ENCODE measurements at places on chromosomes 1 and 21.

GRCh38 chr1:68103884-68104554 is 53.6 kb upstream of the DIRAS3 start:
- DNase-seq, result no peak

- no peak for DNase-seq
Measured at GRCh38 chr21:26833460-26833939, 11.7 kb downstream of the ADAMTS1 start.

- DNase-seq, result no peak
Measured at GRCh38 chr1:68074472-68074871, 24.0 kb upstream of the DIRAS3 start.

DNA sequence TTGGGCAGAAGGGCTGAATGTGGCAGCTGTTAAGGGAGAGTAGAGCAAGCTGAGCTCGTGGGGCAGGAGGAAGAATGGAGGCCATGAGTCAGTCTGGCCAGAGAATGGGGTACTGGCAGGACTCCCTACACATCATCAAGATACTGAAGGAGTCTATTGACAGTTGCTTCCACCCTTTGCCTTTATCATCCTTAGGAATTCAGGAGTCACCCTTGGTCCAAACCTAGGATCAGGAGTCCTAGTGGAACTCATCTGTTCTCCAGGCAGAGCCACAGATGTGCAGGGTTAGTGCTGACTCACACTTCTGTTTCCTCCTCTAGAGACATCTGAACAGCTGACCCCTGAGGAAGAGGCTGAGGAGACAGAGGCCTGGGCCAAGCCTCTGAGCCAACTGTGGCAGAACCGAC is 18.7 kb upstream of the ST3GAL3 start:
- no peak for DNase-seq

GRCh38 chr1:152995842-152996241 is 5.7 kb upstream of the SPRR3 start:
- no peak for DNase-seq

- no peak for DNase-seq
Measured at GRCh38 chr1:7531562-7532340, 239.3 kb upstream of the VAMP3 start.

GRCh38 chr1:198848206-198848605 is 209.4 kb downstream of the PTPRC start:
- no peak for DNase-seq

DNA sequence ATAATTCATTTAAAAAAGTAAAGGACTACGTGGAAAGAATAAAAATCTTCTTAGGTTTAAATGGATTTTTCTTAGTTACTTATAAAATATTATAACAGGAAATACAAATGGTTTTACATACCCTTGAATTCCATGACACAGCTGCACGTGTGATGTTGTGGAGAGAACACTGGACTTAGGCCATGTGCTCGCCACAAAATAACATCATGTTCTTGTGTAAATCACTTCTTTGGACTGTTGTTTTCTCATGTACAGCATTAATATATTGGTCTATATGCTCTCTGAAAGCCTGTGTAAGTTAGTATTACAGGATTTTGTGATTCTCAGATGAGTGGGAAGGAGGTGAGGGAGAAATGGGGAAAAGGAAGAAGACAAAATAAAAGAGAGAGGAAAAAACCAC is 228.2 kb downstream of the DNM3 start:
- no peak for DNase-seq

DNA sequence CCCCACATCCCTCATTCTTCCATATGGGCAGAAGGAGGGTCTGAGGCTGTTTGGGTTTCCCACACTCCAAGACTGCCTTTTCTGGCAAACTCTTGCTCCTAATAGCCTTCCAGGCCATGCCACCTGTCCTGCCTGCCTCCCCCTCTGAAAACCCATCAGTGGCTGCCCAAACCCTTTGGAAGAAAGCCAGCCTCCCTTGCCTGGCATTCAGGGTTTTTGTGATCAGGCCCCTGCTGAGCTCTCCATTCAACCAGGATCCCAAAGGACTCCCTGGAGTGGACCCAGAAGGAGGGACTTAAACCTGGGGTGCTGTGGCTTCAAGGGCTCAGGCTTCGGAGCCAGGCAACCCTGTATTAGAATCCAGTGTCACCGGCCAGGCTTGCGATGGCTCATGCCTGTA is 4.2 kb upstream of the GUCA2A start:
- no peak for DNase-seq

DNA sequence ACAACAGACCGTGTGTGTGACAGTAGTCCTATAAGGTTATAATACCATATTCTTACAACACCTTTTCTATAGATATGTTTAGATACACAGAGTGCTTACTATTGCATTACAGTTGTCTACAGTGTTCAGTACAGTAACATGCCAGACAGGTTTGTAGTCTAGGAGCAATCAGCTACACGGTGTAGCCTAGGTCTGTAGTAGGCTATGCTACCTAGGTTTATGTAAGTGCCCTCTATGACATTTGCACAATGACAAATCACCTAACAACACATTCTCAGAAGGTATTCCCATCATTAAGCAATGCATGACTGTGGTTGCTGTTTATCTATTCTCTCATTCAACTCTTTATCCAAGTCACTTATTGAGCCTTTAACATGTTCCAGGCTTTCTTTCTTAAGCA is 1.8 kb upstream of the WLS start:
- no peak for DNase-seq

DNA sequence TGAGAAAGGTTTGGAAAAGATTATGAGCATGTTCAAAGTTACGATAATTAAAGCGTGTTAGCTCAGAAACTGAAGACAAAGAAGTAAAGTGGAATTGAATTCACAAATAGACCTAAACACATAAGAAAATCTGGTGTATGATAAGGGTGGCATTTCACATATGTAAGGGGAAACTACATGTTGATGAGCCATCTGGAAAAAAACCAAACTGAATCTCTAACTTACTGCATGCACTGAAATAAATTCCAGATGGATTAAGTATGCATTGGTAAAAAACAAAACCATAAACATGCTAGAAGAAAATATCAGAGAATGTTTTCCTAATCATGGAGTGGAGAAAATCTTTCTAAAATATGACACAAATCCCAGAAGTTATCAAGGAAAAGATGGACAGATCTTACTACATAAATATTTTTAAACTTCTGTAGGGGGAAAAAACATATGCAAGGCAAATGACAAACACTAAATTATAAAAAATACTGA is 34.0 kb upstream of the CTPS1 start:
- DNase-seq, result no peak

- no peak for DNase-seq
Measured at GRCh38 chr1:216261631-216262030, 161.6 kb downstream of the USH2A start.

DNA sequence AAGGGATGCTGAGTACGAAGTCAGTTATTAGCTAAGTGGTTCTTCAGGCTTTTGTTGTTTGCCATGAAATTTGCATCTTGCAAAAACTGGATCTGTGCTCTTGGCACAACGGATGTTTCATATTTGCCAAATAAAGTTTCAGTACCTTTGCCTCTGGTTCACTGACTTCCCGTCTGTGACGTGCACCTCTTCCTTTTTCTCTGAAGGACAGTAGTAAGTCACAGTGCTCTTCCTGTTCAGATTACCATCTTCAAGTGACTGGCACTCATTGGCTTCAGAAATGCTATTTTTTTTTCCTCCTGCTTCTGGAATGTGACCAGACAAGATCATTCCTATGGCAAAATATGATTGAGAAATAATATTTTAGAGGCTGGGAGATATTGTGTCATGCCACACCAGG is 75.9 kb upstream of the GREM2 start:
- no peak for DNase-seq

GRCh38 chr1:167789501-167789900 is 67.7 kb downstream of the MPZL1 start:
- DNase-seq, result no peak

- DNase-seq, result peak; percentile 91
Measured at GRCh38 chr21:33380483-33380998, 22.7 kb upstream of the IFNGR2 start.

- DNase-seq, result no peak
Measured at GRCh38 chr1:17348593-17349234, 23.3 kb upstream of the PADI6 start.

DNA sequence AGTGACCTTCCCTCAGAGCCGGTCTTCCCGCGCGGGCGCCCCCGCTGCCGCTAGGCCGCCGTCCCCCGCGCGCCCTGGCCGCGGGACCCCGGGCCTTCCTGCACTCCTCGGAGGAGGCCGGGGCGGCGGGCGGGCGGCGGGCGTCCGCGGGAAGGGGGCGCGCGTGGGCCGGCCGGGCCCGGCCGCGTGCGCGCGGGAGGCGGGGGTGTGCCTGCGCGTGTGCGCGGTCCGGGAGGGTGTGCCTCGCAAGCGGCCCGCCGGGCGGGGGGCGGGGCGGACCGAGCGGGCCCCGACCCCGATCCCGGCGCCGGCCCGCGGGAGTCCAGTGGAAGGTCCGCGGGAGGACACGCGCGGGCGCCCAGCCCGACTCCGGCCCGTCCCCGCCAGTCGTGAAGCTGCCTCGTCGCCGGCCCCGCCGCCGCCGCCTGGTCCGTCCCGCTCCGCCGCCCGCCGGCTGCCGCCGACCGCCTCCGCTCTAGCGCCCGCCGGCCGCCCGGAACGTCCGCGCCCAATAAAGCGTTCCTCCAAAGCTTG is 438 bp downstream of the MRPS6 start:
- DNase-seq, result no peak

DNA sequence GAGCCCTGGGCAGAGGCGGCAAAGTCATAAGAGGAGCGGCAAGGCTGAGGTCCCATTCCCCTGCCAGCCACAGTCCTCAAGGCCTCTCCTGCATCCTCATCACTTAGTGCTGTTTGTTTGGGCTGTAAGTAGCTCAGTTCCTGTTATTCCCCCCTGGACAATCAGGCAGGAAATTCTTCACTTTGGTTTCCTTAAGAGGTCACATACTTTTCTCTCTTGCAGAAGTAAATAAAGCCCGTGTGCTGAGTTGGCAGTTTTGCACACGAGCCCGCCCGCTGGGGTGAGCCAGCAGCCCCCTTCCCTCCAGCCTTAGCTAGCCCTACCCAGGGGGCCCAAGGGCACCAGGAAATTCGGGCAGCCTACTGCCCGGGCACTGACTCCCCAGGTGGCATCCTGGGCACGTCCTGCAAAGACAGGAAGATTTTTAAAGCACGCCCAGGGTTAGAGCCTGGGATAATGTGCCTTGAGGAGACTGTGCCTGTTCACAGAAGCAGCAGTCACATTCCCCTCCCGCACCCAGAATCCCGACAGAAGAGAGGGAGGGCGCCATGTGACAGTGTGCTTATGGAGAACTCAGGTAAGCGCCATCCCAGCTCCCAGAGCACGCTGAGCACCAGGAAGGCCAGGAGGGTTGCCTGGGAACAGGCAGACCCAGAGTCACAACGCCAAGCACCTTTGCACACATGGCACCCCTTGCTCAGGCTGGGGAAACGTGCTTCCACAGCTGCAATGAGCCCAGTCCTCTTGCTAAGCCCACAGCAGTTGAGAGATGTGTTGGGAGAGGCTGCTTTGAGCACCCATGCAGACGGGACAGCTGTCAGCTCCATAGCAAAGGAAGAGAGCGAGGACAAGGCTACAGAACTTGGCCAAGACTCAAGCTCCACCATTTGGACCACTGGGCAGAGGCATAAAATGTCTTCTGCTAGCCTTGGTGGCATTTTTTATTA is 144.5 kb upstream of the TMEM51 start:
- no peak for DNase-seq

GRCh38 chr1:203742436-203742835 is 22.5 kb upstream of the LAX1 start:
- no peak for DNase-seq

DNA sequence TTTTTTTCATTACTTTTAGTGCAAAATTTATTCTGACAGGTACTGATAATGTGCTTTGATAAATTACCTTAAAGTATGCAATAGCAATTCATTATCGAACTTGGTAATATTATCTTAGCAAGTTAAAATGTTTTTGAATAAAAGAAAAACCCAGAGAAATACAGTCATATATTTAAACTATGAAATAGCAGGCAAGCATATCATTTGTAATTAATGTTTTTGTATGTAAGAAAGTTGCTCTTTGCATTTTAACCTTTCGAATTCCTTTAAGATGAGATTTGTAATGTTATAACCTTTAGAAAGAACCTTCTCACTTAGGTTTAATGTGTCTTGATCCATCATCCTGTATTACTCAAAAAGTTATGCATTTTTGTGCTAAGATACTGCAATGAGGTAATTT is 585.6 kb downstream of the PTBP2 start:
- no peak for DNase-seq

DNA sequence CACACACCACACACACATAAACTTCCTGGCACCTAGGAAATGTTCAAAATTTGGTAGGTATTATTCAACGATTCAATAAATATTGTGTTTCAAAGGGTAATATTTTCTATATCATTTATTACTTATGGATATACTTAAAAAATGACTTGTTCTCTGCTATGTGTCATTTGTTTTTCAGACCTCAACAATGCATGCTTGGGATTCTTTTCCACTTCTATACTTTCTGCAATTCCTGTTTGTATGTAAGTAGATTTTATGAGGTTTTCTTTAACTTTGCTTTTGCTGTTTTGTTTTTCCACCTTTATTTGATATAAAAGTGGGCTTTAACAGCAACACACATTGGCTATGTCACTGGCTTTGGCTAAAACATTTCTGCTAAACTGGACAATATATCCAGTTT is 3.5 kb downstream of the CEP170 start:
- DNase-seq, result no peak

DNA sequence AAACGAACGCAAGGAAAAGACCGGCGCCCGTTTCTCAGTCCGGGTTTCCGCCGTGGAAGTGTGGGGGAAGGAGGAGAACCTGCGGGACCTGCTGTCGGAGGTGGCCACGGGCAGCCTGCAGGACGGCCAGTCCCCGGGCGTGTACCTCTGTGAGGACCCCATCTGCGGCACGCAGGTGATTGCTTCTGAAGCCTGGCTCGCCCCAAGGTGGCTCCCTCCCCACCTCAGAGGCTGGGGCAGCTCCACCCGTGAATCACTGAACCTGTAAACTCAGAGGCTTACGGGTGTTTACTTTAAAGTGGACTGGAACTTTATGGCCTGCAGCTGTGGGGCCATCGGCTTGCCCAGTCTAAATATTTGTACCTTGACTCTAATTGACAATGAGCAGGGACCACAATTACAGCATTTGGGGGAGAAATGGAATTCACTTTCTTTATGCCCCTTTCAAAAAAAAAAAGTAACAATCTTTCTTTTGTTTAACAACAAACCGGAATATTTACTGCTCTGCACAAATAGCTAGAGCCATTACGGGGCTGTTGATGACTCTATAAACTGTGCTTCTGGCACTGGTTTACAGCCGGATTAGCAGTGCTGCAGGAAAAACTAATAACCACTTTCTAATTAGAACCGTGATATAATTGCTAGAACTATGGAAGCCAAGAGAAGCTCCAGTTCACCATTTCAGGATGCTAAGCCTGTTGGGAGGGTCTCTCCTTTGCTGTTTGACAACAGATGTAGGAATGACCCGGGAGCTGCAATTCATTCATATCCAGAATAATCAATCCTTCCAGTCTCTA is 454.8 kb downstream of the KIF26B start:
- DNase-seq, result no peak
